ENCODE measurements at places on chromosomes 7 and 10.

DNA sequence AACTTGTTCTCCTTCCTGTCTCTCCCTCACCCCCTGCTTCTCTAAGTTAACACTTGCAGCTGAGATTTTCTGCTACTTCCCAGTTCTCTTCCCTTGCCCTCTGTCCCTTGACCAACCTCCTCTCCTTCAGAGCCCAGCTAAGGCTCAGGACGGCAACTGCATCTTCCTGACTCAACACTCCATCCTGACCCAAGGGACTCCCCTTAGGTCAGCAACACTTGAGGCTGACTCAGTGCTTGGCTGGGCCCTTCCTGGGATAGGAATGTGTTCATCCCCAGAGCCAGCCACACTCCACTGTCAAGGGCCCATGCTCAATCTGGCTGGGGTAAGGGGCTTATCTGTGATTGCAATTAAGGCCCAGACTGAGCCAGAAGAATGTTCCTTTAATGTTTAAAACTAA lies 3.4 kb downstream of the CALHM2 start:
- no peak for DNase-seq

- no peak for DNase-seq
Observed at GRCh38 chr7:85001495-85002345, 185.1 kb downstream of the SEMA3D start.

- DNase-seq, result no peak
Observed at GRCh38 chr7:99639267-99639666, 22.5 kb downstream of the ZSCAN25 start.

GRCh38 chr7:4753598-4754432 lies 21.6 kb upstream of the AP5Z1 start:
- peak; percentile 83 for DNase-seq

Data from hematopoietic multipotent progenitor cell treated with erythropoietin and hydrocortisone succinate and interleukin-3 and kit ligand, for 6 days (in vitro differentiated cells).